Natural killer cell treated with Interleukin-12 subunit alpha and Interleukin-12 subunit beta and Interleukin-15 and Interleukin-18, amount 100 ng/mL, for 72 hours (primary cell): ENCODE measurements at places on chromosomes 6 and 20. TPM values are rescaled to one million over a fixed set of nuclear protein-coding genes. Genes with fewer than 3 reads are reported as not detected.

DNA sequence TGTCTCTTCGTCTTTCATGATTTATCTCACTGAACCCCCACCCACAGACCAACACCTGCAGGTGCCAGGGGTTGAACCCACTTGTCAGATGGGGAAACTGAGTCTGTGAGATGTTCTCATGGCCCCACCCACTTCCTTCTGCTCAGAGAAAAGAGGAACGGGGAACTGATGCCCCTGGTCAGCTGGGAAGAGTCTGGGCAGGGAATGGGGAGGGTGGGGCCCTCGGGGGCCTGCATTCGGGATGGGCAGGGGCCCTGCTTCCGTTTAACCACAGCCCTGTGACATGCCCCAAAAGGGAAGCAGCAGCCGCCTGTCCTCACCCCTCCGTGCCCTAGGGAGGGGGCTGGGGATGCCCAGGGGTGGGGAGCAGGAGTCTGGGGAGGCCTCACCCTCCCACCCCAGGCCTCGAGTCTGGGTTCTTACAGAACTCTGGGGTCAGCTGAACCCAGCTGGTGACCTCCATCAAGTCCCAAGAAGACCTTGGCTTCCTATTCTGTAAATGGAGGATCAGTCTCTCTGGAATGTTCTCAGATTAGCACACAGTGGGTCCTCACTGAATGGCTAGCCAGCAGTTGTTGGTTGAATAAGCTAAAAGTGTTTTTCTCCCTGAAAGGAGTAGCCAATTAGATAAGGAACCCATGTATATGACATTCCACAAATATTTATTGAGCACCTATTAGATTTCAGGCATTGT, 81.5 kb downstream of the CEBPB start:
- no peak for DNase-seq

DNA sequence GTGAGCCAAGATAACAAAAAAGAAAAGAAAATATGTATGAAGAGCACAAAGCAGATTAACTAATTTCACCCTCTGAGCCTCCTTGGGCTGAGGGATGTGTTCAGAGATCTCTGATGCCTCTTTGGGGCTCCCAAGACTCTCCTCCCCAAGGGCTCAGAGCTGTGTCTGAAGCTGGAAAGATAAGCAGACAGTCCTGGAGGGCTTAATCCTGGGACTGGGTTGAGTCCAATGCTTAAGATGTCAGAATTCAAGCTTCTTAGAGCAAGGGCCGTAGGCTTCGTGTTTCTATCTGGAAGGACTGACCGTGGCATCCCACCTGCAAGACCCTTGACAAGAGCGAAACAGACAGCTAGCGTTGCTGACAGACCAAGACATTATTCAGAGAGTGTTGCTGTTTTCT, 229.0 kb downstream of the ZMYND8 start:
- no peak for DNase-seq

GRCh38 chr6:125165256-125165655, 11.7 kb downstream of the TPD52L1 start:
- no peak for DNase-seq

Gene GNMT
- 1.1 TPM for total RNA-seq

- DNase-seq = no peak
These were observed 397.9 kb downstream of the SAMD5 start for GRCh38 chr6:147906361-147906760.

DNA sequence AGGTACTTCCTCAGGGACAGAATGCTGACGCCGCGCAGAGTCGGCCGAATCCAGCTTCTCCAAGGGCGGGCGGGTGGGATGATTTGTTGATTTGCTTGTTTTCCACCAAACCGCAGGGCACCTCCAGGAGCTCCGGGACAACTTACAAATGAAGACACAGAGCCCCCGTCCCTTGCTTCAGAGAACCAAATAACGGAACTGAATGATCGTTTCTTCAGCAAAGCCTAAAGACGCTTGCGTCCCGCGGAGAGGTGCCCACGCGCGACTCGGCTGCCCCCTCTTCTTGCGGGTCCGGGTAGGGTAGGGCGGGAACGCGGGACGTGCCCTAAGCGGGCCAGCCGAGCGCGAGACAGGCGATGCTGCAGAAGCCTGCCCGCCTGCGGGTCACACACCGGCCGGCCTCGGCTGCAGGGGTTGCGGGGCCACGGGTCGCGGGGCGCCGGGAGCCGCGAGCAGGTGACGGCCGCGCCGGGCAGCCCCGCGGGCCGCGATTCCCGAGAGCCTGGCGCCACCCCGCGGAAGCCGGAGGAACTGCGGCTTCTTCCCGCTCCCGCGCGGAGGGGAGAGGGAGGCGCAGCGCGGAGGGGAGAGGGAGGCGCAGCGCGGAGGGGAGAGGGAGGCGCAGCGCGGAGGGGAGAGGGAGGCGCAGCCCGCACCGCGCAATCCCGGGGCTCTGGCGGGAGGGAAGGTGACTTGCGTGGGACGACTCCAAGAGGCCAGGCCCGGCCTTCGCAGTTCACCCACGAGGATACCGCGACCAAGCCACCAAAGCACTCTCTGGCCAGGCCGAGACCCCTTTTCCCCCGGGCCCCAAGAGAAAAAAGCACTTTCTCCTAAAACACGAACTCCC, 7.7 kb upstream of the FOXF2 start:
- no peak for DNase-seq

- DNase-seq = no peak
These were observed 586 bp upstream of the LST1 start for GRCh38 chr6:31585491-31585890.

Gene FAM209B
- 1.5 TPM for total RNA-seq

DNA sequence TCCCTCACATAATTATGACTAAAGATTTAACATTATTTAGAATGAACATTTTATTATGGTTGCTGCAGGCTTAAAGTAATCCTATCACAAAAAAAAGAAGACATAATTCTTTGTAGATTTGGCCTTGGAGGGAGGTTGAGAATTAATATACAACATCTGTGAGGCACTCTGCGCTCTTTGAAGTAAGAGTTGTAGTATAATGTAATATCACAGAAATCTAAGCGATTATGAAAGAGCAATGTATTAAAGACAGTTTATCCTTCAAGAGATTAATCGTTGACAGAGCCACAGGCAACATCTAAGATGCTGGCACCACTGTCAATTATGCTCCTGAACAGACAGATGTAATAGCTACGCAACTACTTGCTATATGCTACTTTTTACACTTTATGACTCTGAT, 946.8 kb downstream of the GRIK2 start:
- no peak for DNase-seq

DNA sequence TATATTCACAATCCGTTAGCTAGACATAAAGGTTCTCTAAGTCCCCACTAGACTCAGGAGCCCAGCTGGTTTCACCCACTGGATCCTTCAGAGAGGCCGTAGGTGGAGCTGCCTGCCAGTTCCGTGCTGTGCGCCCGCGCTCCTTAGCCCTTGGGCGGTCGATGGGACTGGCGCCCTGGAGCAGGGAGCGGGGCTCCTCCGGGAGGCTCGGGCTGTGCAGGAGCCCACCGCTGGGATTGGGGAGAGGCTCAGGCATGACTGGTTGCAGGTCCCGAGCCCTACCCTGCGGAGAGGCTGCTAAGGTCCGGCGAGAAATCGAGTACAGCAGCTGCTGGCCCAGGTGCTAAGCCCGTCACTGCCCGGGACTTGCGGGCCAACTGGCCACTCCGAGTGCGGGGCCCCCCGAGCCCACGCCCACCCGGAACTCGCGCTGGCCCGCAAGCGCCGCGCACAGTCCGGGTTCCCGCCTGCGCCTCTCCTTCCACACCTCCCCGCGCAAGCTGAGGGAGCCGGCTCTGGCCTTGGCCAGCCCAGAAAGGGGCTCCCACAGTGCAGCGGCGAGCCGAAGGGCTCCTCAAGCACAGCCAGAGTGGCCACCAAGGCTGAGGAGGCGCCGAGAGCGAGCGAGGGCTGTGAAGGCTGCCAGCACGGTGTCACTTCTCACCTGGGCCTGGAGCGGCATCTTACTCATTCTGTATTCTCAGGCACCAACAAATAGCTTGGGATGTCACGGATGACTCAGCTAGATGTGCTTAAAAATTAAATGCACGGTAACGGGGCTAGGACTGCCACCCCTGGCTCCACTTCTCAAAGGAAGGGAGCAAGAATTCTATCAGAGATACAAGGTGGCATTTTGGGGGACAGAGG, 44.1 kb downstream of the IRF4 start:
- no peak for DNase-seq

Gene NKX2-2
- not detected for total RNA-seq

Gene SLC17A9
- 34.9 TPM for total RNA-seq

DNA sequence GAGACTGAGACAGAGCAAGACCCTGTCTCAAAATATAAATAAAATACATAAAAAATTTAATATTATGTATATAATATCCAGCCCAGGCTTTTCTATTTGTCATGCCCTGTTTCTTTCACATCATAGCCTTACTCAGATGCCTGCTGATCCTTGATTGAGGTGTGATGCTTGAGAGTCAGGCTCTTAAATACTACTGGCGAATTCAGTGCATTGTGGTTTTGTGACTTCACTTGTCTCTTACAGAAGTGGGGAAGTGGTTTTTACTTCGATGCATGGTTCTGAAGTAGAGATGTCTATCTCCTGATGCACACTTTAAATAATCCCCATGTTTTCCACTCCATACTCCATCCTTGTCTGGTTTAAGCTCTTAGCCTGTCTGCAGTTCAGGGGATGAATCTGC, 29.1 kb downstream of the ASXL1 start:
- no peak for DNase-seq

Gene HLA-DRB5
- 15.9 TPM for total RNA-seq

Gene DOK5
- total RNA-seq = 0.39 TPM

Gene USP49
- 15.3 TPM for total RNA-seq

GRCh38 chr20:34365765-34366213, 2.7 kb downstream of the ITCH start:
- peak; percentile 76 for DNase-seq

DNA sequence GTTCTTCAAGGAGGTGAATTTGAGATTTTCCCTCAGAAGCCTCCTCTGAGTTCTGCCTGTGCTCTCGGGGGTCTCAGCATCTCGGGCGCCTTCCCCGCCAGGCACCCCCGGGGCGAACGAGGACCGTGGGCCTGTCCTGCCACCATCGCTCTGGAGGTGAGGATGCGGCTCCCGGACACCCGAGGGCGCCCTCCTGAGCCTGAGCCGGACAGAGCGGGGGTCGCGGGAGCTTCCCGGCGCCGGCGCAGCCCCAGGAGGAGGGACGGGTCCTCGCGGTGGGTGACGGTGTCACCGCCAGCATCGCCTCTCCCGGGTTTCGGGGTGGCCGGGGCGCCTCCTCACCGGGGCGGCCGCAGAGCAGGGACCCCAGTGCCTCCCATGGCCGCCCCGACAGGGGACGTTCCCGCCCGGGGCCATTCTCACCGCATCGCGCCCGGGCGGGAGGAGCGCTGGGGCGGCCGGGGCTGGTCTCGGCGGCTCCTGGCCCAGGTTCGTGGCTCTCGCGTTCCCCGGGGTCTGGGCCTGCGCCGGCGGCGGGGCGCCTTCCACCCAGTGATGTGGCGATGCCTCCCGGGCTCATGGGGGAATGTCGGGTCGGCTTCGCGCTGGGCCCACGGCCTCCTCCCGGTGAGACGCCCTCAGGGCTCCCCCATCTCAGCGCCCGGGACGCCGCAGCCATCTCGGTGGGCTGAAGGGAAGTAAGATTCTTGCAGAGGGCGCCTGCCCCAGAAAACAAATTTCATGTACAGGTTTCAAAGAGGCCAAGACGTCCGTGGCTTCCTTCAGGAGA, 210.5 kb downstream of the ERMARD start:
- DNase-seq = no peak

DNA sequence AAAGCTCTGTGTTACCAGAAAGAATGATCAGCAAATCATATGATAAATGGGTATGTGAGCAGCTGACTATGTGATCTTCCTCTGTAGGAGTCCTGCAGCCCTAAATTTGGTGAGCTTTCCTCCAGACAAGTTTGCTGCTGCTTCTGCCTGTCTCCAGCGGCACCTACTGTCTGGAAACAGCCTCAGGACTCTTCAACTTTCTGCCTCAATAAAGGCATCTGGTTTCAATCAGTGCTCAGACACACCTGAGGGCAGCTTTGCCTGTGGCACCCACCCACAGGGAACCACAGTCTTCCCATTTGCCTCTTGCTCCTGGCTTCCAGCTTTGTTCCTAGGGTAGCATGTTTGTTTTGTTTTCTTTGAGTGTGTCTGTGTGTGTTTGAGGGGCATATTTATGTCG, 727.9 kb upstream of the MAN1A1 start:
- DNase-seq = no peak

- peak; percentile 80 for DNase-seq
These were observed 20.4 kb downstream of the HLA-G start for GRCh38 chr6:29847871-29848630.
